Erythroblast (primary cell): ENCODE measurements at places on chromosomes 13 and 19.

- no peak for DNase-seq
Observed at GRCh38 chr13:46587807-46588418, 34.9 kb downstream of the LRCH1 start.

- no peak for DNase-seq
Observed at GRCh38 chr13:43227721-43228120, 204.3 kb downstream of the DNAJC15 start.

DNA sequence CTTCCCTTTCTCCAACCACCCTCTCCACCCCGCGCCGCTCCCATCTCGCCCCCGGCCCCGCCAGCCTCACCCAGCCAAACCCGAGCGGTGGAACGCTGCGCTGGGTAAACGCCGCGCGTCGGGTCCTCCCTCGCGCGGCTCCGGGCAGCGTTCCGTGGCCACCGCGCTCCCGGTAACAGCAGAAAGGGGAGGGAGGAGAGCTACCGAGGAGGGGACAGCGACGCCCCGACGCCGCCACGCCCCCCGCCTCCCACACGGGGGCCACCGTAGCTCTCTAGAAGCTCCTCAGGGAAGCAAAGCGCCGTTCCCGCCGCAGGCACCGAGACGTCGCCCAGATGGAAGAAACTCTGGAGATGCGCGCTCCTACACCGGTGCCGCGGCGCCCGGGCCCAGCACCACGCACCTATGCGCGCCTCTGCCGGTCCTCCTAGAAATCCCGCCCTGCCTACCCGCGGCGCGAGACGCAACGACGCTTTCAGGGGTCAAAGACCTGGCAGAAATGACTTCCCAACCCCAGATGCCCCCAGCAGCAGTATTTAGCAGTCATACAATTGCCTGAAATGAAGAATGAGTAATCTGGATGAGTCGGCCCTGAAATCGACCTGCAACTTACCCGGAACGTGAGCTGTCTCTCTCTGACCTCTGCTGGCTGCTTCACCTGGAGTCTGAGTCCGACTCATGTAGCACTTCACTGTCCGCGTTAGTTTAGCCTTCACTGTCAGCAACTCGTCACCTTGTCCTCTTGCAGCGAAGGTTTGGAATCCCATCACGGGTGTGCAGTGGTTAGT is at the start of gene RUBCNL:
Gene RUBCNL, minus strand, starts transcription at position 189 of the 788 bp plus-strand sequence. CDS start 14,777 bp downstream, outside the sequence.
- peak; percentile 28 for DNase-seq

- DNase-seq, result peak; percentile 68
Observed at GRCh38 chr19:8208922-8209461, at the start of gene CERS4. CERS4 (plus strand) TSS chr19:8209370; CDS start chr19:8251077, 41,707 bp downstream.

- DNase-seq, result no peak
Observed at GRCh38 chr13:104436555-104436954, 1370.3 kb upstream of the SLC10A2 start.

DNA sequence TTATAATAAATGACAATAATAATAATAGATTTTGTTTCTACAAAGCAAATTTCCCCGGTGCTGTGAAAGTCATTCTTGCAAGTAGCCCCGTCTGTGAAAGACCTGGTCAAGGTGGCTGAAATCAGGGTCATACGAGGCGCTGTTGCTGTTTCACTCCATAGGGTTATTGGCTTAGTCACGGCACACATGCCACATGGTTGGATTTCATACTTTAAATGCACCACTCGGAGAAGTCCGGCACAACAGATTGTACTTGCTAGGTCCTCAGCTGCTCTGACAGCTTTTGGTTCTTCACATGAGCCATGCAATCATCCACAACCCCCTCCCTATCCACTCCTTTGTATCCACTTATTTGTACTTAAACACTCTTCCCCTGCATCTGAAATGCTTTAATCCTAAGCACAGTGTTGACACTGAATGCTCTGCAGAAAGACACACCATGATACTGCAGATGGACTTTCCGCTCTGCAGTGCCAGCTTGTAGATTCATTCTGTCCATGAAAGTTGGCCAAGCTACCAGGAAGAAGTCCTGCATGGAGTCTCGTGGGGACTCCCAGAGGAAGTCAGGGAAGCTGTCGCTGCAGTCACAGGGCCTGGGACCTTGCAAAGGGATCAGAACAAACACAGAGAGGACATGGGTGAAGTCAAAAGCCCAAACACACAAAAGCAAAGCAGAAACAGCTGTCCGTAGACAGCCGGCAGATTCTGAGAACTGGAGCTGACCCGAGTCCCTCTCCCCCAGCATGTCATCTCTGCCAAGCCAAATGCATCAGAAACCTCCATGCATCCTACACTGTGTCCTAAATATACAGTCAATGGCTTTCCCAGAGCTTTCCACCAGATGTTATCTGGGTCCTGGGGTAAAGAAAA is 124.6 kb downstream of the COL4A2 start:
- DNase-seq, result no peak
